ENCODE measurements at places on chromosomes 2 and 18.

- no peak overlapping the region for H3K27ac ChIP-seq
- peaks cover 16% of the 10 kb centered on the region for H3K36me3 ChIP-seq
- no peak overlapping the region for H3K4me3 ChIP-seq
These were observed 26.7 kb downstream of the AGPS start for GRCh38 chr2:177419274-177419673.

DNA sequence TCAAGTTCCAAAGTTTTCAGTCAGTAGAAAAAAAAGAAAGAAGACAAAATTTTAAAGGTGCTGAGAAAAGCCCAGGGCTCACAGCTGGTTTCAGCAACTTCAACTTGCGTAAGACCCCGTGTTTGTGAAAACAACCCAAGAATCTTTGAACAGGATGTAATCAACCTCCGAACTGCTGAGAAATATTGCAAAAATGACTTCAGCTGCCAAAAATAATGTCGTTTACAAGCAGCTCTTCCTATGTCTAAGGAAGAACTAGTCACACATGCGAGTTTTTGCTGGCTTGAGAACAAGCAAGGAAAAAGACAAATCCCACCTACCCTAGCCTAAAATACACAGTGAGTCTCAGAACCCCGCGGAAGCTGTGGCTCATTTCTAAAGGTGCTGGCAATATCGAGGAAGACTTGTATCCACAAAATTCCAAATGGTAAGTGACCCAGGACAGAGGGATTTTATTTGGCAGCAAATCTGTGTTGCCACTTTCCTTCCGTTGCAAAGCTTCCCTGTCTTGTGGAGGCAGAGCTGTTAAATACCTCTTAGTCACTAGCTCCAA lies 59.8 kb upstream of the SLC8A1 start:
- no peaks in the 10 kb centered on the region for H3K27me3 ChIP-seq
- no peak overlapping the region for H3K4me3 ChIP-seq
- DNase-seq: no peak
- no peak overlapping the region for H3K27ac ChIP-seq
- no peaks in the 10 kb centered on the region for H3K36me3 ChIP-seq
- H3K4me1 ChIP-seq: no peaks in the 10 kb centered on the region

GRCh38 chr2:26008851-26009566 lies 24.9 kb upstream of the RAB10 start:
- H3K4me1 ChIP-seq: peaks cover 1% of the 10 kb centered on the region
- H3K27ac ChIP-seq: no peak overlapping the region
- H3K27me3 ChIP-seq: no peaks in the 10 kb centered on the region
- no peak overlapping the region for H3K4me3 ChIP-seq

DNA sequence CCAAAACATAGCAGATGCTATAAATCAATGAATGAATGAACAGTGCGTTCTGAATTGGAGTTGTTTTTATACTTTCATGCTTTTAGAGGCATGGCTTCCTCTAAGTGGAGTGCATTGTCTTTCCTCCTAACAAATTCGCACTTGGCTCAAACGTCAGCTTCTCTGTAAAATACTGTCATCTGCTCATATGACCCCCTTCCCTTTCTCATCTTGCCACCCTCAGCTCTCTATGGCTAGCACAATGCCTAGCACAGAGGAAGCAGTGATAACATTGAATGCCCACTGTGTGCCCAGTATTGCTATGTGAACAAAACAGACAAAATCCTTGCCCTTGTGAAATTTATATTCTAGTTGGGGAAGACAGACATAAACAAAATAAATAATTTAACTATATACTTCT lies 258.8 kb downstream of the MREG start:
- no peaks in the 10 kb centered on the region for H3K36me3 ChIP-seq
- DNase-seq: no peak
- H3K4me1 ChIP-seq: peaks cover 23% of the 10 kb centered on the region
- peaks cover 7% of the 10 kb centered on the region for H3K27me3 ChIP-seq
- H3K27ac ChIP-seq: no peak overlapping the region
- H3K4me3 ChIP-seq: no peak overlapping the region

GRCh38 chr2:137202318-137202717 lies 437.0 kb downstream of the THSD7B start:
- H3K4me3 ChIP-seq: no peak overlapping the region
- no peaks in the 10 kb centered on the region for H3K4me1 ChIP-seq
- no peaks in the 10 kb centered on the region for H3K27me3 ChIP-seq
- H3K36me3 ChIP-seq: no peaks in the 10 kb centered on the region
- no peak for DNase-seq

GRCh38 chr2:230124757-230125431 lies 56.2 kb upstream of the SLC16A14 start:
- H3K27me3 ChIP-seq: peaks cover 4% of the 10 kb centered on the region
- H3K27ac ChIP-seq: no peak overlapping the region
- no peak for DNase-seq

DNA sequence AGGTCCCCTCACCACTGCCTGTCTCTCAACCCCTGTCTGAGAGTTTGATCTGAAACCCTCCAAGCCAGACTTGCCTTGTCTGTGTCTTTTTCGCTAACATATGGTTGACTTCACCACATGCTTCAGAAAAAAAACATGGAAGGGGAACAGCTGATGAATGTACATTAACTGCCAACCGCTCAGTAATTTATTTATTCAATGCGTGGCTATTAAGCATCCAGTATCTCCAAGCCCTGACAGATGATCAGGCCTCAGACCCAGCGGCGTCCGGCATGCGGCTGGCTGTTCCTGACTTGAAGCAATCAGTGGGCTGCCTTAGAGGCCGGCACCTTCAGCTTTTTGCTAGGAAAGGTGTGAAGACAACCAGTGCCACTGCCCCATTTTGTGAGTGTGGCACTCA lies 62.3 kb downstream of the NGEF start:
- H3K27ac ChIP-seq: no peak overlapping the region
- H3K4me1 ChIP-seq: no peaks in the 10 kb centered on the region
- H3K36me3 ChIP-seq: no peaks in the 10 kb centered on the region
- no peak for DNase-seq

DNA sequence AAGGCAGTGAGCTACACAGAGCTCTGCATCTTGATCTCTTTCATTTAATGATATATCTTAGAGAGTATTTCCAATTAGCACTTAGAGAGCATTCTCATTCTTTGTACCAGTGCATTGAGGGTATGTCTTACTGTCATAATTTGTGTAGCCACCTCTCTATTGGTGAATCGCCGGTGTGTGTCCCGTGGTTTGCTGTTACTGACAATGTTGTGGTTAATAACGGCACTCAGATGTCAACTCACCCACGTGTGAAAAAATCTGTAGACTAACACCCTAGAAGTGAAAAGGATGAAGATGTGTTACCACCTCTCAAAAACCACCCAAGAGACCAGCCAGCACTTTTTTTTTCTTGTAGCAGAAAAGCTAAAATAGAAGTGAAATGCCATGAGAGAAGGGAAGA lies 37.1 kb downstream of the TEX51 start:
- H3K27me3 ChIP-seq: peaks cover 4% of the 10 kb centered on the region
- H3K36me3 ChIP-seq: no peaks in the 10 kb centered on the region
- H3K4me1 ChIP-seq: no peaks in the 10 kb centered on the region
- DNase-seq: no peak

- peaks cover 4% of the 10 kb centered on the region for H3K4me1 ChIP-seq
- no peak overlapping the region for H3K4me3 ChIP-seq
- H3K27me3 ChIP-seq: peaks cover 31% of the 10 kb centered on the region
These were observed 177.7 kb upstream of the SMAD2 start for GRCh38 chr18:48108136-48108535.

GRCh38 chr18:39198376-39198775 lies 1632.8 kb upstream of the CELF4 start:
- DNase-seq: no peak
- no peak overlapping the region for H3K27ac ChIP-seq
- no peaks in the 10 kb centered on the region for H3K4me1 ChIP-seq
- no peak overlapping the region for H3K4me3 ChIP-seq
- H3K27me3 ChIP-seq: no peaks in the 10 kb centered on the region
- H3K36me3 ChIP-seq: no peaks in the 10 kb centered on the region

GRCh38 chr2:96253006-96253405 lies 12.8 kb downstream of the TMEM127 start:
- H3K27ac ChIP-seq: no peak overlapping the region
- H3K4me1 ChIP-seq: peaks cover 42% of the 10 kb centered on the region
- peaks cover 45% of the 10 kb centered on the region for H3K36me3 ChIP-seq

GRCh38 chr2:39647104-39647765 lies 18.5 kb upstream of the TMEM178A start:
- no peak for DNase-seq
- H3K27ac ChIP-seq: no peak overlapping the region
- no peaks in the 10 kb centered on the region for H3K27me3 ChIP-seq

DNA sequence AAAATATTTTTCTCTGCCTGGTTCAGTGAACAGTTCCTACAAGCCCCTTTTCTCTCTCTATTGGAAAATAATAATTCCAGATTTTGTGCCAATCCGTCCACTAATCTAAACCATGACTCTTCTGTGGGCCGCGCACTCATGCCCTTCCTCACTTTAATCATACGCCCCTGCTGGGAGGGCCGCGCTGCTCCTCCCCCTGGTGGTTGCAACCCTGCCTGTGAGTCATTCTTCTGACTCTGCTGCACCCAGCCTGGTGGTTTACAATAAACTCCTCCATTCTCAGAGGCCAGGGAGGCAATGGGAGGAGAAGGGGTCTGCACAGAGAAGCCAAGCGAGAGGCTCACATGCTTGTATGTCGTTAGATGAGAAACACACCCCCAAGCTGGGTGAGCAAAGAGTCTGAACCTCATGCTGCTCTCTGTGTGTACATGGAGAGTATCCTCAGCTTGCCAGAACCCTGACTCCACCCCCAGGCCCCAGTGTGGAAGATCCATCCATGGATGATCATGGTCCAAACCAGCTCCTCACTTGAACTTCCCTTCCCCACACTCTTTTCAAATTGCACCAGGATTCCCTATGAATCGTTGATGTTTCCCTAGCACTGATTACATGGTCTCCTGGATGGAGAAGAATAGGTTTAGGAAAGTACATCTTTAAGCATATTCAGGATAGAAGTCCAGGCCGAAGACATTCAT lies 228.9 kb downstream of the ANKRD30B start:
- no peak overlapping the region for H3K27ac ChIP-seq
- H3K36me3 ChIP-seq: no peaks in the 10 kb centered on the region
- no peaks in the 10 kb centered on the region for H3K27me3 ChIP-seq
- no peak for DNase-seq
- H3K4me3 ChIP-seq: no peak overlapping the region
- H3K4me1 ChIP-seq: no peaks in the 10 kb centered on the region

GRCh38 chr2:206125901-206126300 lies 33.3 kb downstream of the NDUFS1 start:
- no peak overlapping the region for H3K4me3 ChIP-seq
- peaks cover 32% of the 10 kb centered on the region for H3K36me3 ChIP-seq
- no peak for DNase-seq
- no peaks in the 10 kb centered on the region for H3K27me3 ChIP-seq
- H3K4me1 ChIP-seq: no peaks in the 10 kb centered on the region

DNA sequence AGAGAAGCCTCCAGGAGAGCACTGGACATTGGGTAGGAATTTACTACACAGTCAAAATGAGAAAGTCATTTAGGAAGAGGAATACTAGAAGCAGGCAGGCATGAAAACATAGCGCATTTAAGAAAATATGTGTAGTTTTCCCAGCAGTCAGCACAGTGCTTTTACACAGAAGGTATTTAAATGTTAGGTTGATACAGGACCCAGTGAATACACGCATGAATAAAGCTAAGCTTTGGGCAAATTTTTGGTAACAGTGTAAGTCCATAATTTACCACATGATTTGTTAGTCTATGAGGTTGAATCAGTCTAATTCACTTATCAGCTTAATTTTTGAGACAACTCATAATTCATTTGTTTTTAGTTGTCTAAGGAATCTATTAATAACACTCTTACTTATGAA lies 421.7 kb upstream of the CDH20 start:
- no peak overlapping the region for H3K4me3 ChIP-seq
- DNase-seq: no peak
- no peaks in the 10 kb centered on the region for H3K4me1 ChIP-seq
- H3K36me3 ChIP-seq: no peaks in the 10 kb centered on the region
- no peak overlapping the region for H3K27ac ChIP-seq

- no peaks in the 10 kb centered on the region for H3K4me1 ChIP-seq
- no peak overlapping the region for H3K4me3 ChIP-seq
- no peaks in the 10 kb centered on the region for H3K36me3 ChIP-seq
- H3K27me3 ChIP-seq: peaks cover 2% of the 10 kb centered on the region
- no peak for DNase-seq
These were observed 39.7 kb upstream of the VRK2 start for GRCh38 chr2:58006952-58007284.

- peaks cover 39% of the 10 kb centered on the region for H3K4me1 ChIP-seq
- no peak for DNase-seq
- H3K27me3 ChIP-seq: peaks cover 6% of the 10 kb centered on the region
These were observed 4.3 kb downstream of the LDLRAD4 start for GRCh38 chr18:13222856-13223281.

DNA sequence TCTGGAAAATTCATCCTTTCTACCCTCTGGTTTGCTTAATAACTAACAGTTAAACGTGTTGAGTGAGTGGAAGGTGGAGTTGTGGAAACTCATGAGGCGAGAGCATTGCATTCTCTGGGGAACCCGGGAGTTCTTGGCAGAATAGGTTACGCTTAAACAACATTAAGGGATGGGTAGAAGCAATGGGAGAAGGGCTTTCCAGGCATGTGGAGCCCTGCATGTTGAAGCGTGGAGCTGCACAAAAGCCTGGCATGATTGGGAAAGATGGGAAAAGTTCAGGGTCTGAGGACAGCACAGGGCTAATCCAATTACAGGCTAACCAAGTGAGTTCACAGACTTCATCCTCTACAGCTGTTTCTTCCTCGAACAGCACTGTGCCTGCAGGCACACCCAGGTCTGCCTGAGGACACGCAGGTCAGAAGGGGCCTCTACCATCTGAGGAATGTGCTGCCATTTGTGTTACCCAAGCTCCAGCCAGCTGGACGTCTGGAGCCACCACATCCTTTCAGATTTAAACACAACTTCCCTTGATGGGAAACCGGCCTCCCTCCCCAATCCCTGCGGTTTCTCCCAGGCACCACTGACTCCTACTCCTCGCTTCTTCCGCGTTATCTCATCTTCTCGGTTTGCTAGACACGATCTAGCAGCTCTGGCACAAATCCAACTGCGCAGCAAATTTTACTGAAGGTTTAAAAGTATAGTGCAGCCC lies 164.2 kb downstream of the ANTXR1 start:
- H3K4me1 ChIP-seq: peaks cover 8% of the 10 kb centered on the region
- no peak overlapping the region for H3K27ac ChIP-seq
- DNase-seq: no peak
- no peaks in the 10 kb centered on the region for H3K36me3 ChIP-seq
- no peak overlapping the region for H3K4me3 ChIP-seq

GRCh38 chr2:182907081-182907830 lies 40.8 kb upstream of the FRZB start:
- no peaks in the 10 kb centered on the region for H3K4me1 ChIP-seq
- no peaks in the 10 kb centered on the region for H3K27me3 ChIP-seq
- no peak overlapping the region for H3K27ac ChIP-seq

Data from activated CD4-positive, alpha-beta T cell treated with anti-CD3 and anti-CD28 coated beads, Interleukin-2, amount 10 ng/mL, durations not matched to agents 7 days and 5 days (primary cell).